Activated naive CD4-positive, alpha-beta T cell treated with anti-CD3 and anti-CD28 coated beads, Interleukin-2, amount 50 U/mL, for 72 hours (primary cell): ENCODE measurements at places on chromosomes 13 and 19. TPM values are rescaled to one million over a fixed set of nuclear protein-coding genes. Genes with fewer than 3 reads are reported as not detected.

The TTC9B gene
- total RNA-seq = not detected

GRCh38 chr19:9329999-9330398 is 6.0 kb downstream of the ZNF559 start:
- no peak for DNase-seq

The KASH5 gene
- 1.7 TPM for total RNA-seq

- peak; percentile 77 for DNase-seq
Observed at GRCh38 chr13:52195401-52195837, 36.0 kb upstream of the NEK3 start.

GRCh38 chr19:46555628-46556280 is 45.4 kb upstream of the CALM3 start:
- no peak for DNase-seq

The PODNL1 gene
- 0.34 TPM for total RNA-seq

The CFAP97D2 gene
- not detected for total RNA-seq

The LRRC63 gene
- total RNA-seq = 0.16 TPM

GRCh38 chr13:50123515-50123861 is 108.2 kb downstream of the KCNRG start:
- no peak for DNase-seq

GRCh38 chr19:48497728-48498594 is 13.7 kb downstream of the LMTK3 start:
- no peak for DNase-seq

GRCh38 chr13:102846261-102847015 is 606 bp downstream of the ERCC5 start:
- no peak for DNase-seq

DNA sequence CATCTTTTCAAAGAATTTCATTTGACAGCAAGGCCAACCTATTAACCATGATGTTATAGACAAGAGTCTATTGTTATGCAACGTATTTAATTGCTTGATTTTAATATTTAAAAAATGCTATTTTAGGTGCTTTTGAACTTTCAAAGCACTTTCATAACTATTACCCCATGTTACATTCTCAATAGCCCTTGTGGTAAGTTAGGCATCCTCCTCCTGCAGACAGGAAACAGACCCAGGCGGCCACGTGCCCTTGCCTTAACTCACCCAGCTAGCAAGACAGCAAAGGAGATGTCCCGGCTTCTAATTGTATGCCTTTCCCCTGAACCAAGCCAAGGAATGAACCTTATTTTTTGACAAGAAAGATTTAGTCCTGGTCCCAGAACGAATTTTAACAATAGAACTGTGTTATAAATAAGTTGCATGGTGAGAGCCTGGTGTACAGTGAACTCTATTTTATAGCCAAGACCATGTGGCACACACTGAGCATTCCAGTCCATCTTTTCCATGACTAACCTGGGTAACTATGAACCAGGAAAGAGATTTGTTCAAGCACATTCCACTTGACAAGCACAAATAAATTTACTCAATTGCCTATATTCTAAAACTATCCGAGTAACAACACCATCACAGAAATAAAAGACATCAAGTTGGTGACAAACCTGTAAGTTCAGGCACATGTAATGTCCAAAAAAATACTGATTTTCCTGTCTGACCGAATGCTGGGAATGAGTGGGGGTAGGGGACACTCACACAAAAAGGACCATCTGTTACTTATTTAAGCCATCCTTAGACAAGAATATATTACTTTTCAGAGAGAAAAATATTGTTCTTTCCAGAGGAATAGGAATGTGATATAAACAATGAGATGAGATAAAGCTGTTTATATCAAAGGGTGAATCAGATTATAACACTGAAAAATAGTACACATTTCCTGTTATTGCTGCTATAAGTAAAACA is 163.0 kb downstream of the EFNB2 start:
- DNase-seq = no peak

The LILRB4 gene
- total RNA-seq = not detected

DNA sequence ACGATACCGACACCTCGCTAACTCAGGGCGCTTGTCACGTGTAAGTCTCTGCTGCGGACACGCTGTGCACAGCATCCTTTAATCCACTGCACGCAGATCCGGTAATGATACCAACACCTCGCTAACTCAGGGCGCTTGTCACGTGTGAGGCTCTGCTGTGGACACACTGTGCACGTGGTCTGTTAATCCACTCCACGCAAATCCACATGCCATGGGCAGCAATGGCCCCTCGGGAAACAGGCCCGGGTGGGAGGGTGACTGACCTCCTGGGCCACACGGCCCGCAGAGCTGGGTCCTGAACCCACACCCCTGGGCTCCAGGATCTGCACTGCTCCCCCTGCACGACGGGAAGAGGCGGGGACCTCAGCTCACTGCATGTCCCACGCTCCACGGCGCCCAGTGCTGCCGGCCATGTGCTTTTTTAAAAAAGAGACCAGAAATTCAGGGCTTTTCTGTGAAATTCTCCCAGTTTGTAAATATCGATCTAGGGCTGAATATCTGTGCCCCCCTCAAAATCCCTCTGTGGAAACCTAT is 16.1 kb downstream of the SHC2 start:
- no peak for DNase-seq

The ANKLE1 gene
- total RNA-seq = 8.4 TPM

The ACP4 gene
- not detected for total RNA-seq

DNA sequence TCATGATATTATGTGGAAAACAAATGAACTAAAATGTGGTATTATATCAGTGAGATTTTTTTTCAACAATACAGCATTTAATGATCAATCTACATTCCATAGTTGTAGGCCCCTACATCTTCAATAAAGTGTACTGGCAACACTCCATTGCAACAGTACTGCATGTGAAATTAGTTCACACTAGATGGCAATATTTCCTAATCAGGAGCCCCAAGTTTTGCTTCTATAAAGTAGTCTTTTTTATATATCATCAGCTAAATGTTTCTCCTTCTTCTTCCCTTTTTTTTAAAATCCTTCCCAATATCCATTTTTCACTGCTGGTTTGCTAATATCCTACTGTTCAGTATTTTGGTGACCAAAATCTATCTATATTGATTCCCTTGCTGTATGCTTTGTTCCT is 528.3 kb upstream of the ATXN8OS start:
- no peak for DNase-seq

The P2RY11 gene
- total RNA-seq = 18.1 TPM

The SYT3 gene
- total RNA-seq = 0.23 TPM

- DNase-seq = no peak
Observed at GRCh38 chr19:3367628-3368440, 1.5 kb downstream of the NFIC start.

The PCDH17 gene
- not detected for total RNA-seq

The TPT1 gene
- total RNA-seq = 2,995 TPM

The CDK8 gene
- total RNA-seq = 16.9 TPM

The SMARCA4 gene
- 86.8 TPM for total RNA-seq

The NOVA2 gene
- not detected for total RNA-seq

DNA sequence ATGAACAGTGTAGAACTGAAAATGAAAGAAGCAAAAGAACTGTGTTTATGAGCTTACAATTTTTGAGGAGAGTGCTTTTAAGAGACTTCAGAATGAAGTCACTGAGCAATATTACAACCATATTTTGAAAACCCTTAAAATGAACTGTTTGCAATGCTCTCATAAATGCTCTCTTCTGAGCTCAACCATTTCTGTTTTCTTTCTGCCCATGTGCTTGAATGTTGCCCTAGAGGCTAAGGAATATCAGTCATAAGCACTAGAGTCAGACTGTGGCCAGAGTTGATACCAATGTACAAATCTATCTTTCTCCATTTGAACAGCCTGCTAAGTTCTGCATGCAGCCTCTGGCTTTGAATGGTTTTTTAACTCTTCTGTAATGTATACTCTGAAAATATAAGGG is 1092.8 kb downstream of the PCDH9 start:
- DNase-seq = no peak

The SHC2 gene
- total RNA-seq = not detected

GRCh38 chr13:52830946-52831345 is 17.5 kb downstream of the PCDH8 start:
- no peak for DNase-seq

The ZNF135 gene
- 0.82 TPM for total RNA-seq
